ENCODE measurements at places on chromosomes 4 and X.

GRCh38 chr4:1793496-1793840 lies 375 bp downstream of the FGFR3 start:
- DNase-seq = no peak

- no peak for DNase-seq
These were observed 22.0 kb downstream of the GUCY1B1 start for GRCh38 chr4:155780775-155781174.

DNA sequence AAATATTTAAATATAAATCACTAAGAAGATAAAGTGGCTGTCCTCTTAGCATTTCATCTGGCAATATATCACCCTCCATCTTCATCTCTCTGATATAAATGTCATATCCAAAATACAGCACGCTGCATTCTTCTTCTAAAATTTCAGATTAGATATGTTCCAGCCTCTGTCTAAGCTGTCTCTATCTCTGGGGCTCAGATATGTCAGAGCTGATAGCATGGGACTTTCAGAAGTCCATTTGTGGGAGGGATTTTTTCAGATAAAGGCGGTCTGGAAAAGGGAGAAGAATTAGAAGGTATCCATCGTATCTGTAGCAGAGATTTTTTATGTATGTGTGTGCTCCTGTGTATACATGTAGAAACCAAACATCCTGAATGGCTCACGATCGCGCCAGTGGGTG lies 25.0 kb upstream of the CD38 start:
- DNase-seq = no peak

- DNase-seq = no peak
These were observed 103.9 kb downstream of the PPA2 start for GRCh38 chr4:105369988-105370387.

DNA sequence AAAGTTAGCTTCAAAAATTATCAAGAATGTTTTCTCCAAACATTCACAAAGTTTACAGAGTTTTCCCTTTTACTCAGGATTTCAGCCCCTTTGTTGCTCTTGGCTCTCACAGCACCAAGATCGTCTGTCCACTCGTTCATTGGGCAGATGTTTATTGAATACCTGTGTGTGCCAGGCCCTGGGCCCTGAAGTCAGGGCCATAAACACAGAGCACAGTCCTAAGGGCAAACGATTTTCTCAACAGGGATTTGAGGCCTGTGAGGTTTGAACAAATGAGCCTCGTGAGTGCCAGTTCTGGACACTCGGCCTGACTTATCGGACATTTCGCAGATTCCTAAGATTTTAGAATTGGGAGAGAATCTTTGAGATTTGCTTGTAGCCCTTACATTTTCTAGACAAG lies 142.1 kb downstream of the TBL1X start:
- DNase-seq = no peak

DNA sequence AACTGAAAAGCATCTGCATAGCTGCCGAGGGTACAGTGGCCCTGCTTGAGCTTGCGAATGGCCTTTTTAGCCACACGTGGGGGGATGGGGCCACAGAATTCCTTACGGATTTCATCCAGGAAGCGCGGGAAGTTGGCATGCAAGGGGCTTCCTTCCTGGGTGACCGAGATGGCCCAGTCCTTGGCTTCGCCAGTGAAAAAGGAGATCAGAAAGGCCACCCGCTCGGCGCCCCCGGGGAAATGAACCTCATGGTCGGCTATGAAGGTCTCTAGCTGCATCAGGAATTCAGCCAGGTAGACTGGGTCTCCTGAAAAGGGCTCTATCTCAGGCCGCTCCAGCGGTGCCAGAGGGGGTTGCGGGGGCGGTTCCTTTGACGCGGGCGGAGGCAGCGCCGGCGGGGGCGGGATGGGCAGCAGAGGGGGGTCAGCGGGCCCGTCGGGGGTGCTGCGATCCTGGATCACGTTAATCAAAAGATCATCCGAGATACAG lies 909 bp downstream of the RTL5 start:
- DNase-seq = no peak

DNA sequence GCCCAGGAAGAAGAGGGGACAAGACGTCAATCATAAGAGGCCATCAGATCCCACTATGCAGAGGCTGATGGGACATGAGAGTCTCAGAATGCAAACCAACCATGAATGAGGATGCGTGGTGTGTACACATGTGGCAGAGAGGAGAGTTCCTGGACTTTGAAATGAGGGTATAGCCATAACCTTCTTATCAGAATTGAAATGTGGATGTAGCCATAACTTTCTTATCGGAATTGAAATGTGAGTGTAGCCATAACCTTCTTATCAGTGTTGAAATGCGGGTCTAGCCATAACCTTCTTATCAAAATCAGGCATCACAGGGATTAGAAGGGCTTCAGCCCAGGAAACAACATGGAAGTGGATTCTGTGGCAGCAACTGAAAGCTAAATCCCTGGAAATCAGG lies 415.5 kb upstream of the FAT1 start:
- DNase-seq = no peak

- no peak for DNase-seq
These were observed 3.6 kb downstream of the SH3BGRL start for GRCh38 chrX:81205551-81205950.

- DNase-seq = no peak
These were observed 23.8 kb downstream of the HTRA3 start for GRCh38 chr4:8293131-8293975.

GRCh38 chrX:119475389-119476101 lies 7.3 kb downstream of the SLC25A5 start:
- DNase-seq = no peak

- no peak for DNase-seq
These were observed 60.6 kb downstream of the GABRA2 start for GRCh38 chr4:46329118-46329976.

GRCh38 chr4:185013417-185014125 lies 4.7 kb upstream of the HELT start:
- DNase-seq = no peak

DNA sequence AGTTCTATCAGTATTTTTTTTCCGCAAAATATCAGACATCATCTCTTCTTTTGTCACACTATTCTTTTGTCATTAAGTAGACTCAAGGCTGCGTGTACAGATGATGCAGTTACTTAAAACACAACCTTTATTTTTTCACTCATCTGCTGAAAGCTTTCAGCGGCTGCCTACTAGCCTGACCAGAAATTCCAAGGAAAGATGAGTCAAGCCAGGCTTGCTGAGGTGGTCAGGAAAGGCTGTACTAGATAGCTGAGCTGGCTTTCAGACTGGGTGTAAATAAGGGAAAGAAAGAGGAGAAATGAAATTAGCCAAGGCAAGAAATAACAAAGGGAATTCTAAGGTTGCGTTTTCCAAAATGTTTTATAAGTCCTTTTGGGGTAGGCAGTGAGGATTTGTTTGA lies 17.9 kb downstream of the STK26 start:
- DNase-seq = no peak

DNA sequence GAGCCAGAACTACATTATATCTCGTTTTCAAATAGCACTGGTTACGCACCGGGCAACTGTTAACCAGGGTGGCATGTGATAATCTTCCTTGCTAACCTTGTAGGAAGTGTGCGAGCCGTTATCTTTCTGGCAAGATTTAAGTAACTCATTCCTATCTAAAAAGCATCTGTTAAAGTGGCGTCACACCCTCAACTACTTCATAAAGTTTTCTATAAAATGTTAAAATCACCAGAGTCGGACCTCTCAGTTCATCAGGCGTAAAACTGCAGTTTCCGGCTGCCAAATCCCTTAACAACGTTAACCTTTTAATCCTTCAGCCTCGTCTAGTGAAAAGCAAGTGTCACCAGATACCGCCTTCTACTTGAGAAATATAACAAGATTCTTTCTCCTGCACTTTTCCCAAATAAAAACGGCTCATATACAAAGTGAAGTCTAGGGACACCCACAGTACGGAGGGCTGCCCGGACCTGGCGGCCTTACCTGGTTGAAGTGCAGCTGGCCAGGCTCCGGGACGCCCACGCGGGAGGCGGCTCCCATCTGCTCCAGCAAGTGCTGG lies 1.2 kb downstream of the SLC39A8 start:
- DNase-seq = no peak

DNA sequence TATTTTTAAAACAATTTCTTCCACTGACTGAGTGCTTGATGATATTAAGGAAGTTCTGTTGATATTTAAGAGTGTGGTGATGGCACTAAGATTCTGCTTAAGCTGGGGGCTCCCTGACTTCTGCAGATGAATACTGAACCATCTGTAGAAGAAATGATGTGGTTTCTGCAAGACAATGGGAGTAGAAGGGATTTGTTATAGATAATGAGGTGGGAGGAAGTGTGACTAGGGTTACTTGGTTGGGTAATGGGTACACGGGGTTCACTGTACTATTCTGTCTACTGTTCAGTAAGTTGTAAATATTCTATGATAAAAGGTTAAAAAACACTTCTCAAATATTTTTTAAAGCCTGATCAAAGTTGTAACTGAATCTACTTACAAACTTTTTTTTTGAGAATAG lies 60.9 kb upstream of the TXK start:
- DNase-seq = no peak

- DNase-seq = no peak
These were observed 165.6 kb upstream of the HCCS start for GRCh38 chrX:10945498-10945897.

GRCh38 chrX:150870029-150870428 lies 28.4 kb downstream of the CD99L2 start:
- DNase-seq = no peak

- no peak for DNase-seq
These were observed 132.3 kb upstream of the PJA1 start for GRCh38 chrX:69297506-69297905.

GRCh38 chr4:104811727-104812126 lies 317.0 kb upstream of the CXXC4 start:
- DNase-seq = no peak

DNA sequence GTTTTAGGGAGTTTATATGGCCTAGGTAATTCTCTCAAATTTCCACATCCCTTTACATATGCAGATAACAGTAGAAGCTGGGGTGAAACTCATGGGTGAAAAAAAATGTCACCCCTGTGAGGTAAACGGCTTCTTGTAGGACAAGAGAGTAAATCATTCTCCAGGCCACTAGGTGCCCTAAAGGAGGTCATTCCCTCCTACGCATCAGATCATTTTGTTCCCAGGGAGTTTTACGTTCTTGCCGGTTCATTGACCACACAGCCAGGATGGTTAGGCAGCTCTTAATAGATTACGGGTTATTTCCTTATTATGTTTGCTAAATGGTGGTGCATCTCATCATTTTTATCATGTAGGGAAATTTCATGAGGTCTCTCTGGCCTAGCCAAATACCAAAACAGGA lies 225.8 kb upstream of the NOCT start:
- DNase-seq = no peak

DNA sequence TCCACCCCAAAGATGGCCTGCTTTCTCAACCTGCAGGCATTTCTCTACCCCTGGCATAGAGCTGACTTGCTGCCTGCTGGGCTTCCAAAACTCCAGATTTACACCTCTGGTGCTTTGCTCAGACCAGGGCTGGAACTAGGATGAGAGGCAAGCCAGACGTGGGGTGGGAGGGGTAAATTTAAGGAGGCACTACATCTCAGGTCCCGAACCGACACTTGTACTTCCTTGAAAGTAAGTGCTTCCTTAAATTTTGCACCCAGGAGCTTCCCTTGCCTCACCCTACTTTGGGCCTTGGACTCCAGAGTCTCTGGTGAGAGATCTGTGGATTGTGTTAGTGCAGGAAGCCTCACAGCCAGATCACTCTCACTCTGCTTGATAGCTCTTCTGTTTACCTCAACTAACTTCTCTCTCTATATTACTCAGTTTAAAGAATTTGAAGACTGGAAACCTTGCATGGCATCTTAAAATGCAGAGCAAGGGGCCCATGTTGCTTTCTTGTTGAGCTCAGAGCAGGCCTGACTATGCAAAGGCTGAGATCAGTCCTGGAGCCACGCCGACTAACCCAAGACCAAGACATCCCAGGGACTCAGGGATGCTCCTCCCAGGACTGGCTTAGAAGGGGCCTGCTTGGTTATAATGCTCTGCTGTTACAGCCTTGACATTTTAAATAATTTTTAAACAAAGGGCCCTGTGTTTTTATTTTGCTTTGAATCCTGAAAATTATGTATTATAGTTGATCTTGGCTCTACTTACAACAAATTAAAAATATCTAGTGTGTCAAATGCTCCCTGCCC lies 145.0 kb upstream of the LEF1 start:
- DNase-seq = no peak

DNA sequence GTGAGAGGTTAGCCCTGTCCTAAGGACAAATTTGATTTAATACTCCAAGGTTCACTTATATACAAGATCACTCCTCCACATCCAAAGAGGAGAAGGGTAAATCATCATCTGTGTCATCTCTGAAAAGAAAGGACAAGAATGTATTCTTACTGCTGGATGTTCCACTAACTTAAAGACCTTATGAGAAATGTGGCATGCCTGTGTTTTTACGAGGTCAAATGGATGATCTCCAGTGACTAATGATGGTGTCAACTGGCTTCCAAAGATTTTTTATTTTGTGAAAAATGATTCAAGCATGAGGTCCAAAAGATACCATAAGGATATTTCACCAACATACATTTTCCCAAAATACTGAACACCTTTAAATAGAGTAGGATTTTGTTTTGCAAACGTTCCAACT lies 143.4 kb downstream of the PTCHD1 start:
- no peak for DNase-seq

GRCh38 chr4:6360385-6360784 lies 90.7 kb downstream of the WFS1 start:
- DNase-seq = no peak

DNA sequence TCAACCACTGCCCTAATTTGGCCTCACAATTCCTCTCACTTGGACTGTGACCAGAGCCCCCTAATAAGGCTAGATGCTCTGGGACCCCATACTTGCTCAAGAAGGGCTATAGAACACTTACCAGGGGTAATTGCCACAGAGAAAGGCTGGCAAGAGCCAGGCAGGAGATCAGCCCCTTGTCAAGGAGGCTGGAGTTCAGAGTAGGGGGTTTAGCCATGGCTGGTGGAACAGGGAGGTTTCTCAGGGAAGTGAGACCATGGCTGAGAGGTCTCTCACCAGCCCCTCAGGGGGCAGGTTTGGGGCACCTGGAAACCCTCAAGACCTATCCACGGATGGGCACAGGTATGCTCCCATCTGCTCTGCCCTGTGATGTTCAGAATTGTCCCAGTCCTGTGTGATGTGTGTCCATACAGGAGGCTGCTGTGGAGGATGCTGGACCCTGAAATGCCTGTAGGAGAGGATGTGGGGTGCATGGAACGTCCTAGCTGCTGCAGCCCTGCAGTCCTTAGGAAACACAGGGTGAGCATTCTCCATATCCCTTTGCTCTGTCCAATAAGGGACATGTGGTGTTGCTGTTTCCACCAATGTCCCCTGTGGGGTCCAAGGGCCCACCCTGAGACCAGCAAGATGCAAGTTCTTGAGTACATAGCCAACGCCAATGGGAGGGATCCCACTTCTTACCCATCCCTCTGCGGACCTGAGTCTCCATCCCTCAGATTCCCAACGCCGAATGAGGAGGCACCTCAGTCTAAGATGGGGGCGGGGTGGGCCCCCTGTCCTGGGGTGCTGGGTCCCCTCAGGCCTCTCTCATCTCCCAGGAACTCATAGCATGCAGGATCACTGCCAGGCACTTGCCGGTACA lies 16.4 kb upstream of the HSFX1 start:
- peak; percentile 19 for DNase-seq

DNA sequence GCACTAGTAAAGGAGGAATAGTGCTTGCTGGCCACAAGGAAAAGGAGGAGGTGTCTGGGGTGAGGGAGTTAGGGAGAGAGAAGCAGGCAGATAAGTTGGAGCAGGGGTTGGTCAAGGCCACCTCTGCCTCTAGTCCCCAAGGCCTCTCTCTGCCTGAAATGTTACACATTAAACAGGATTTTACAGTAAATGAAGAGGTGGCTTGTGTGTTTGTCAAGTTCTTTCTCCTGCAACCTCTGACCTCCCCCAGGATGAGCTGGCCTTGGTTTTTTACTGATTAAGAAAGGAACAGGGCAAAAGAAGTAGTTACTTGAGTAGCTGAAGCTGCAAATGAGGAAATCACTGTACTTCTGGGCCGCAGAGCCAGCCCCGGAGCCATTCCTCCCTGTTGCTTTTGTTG lies 2.0 kb downstream of the GJB1 start:
- no peak for DNase-seq
